ENCODE measurements at places on chromosomes 11 and 22.
A peak's percentile ranks its signal among the peaks of the same experiment; 100 is the strongest.

DNA sequence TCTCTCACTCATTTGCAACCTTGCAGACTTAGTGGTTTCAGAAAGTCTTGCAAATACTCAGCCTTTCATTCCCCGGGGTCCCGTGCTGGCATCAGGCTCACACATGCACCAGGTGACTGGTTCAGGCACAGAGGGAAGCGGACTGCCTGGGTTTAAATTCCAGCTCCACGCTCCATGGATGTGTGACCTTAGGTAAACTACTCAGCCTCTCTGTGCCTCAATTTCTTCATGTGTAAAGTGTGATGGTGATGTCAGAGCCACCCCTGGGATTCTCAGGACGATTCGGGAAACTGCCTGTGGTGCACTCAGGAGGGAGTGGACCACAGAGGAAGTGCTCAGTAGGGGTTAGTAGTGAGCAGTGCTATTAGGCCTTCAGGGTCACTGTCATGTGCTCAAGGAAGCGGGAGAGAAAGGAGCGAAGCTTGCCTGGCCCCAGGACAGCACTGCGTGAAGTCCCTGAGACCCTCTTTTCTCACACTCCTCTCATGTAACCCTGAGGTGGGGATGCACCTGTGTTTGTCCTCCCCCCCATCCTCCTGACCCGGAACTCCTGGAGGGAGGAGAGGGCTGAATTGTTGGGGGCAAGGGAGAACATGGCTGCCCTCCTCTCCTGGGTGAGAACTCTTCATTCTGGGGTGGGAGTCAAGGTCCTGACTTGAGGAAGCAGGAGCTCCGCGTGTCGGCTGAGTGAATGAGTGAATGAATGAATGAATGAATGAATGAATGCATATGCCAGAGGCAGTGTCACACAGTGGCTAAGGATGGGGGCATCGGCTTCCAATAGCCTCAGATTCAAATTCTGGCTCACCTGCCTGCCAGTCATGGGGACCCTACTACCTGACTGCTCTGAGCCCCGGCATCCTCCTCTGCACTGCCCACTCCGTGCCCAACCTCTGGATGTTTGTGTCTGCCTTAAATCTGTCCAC lies 14.4 kb upstream of the UPK3A start:
- DNase-seq, result no peak

- no peak for DNase-seq
These were observed 796 bp downstream of the MYOD1 start for GRCh38 chr11:17719938-17720795.

DNA sequence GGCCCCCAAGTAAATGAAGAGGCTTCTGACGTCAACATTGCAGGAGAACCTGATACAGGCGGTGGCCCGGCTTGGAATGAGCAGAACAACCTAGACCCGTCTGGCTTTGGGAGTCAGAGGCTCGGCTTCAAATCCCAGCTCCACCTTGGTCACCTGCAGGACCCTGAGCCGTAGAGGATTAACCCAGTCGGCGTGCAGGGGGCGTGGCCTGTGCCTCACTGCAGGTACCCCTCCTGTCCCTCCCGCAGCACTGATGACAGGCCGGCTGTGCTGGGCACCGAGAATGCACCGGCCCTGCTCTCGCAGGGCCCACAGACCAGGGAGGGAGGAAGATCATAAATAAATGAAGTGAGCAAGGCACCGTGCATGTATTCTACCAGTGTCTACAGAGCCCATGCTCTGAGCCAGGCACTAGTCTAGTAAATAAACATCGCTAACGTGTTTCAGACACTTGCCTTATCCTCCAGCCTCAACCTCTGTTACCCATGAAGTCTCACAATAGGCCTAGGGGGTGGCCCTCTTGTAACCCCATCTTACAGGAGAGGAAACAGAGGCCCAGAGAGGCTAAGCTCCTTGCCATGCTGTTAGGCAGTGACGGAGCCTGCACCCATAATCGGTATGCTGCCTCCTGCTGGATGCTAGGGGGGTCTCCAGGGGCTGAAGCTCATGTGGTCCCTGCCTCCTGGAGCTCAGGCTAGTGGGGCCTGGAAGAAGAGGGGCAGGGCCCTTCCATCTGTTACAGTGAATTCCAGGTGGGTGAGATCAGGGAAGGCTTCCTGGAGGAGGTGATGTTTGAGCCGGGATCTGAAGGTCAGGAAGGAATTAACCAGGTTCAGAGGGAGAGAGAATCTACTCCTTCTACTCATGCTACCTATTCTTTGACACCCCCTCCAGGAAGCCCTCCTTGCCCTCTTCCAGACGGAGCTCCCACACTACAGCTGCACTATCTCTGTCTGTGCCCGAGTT lies 53.4 kb downstream of the RTL6 start:
- DNase-seq, result no peak

DNA sequence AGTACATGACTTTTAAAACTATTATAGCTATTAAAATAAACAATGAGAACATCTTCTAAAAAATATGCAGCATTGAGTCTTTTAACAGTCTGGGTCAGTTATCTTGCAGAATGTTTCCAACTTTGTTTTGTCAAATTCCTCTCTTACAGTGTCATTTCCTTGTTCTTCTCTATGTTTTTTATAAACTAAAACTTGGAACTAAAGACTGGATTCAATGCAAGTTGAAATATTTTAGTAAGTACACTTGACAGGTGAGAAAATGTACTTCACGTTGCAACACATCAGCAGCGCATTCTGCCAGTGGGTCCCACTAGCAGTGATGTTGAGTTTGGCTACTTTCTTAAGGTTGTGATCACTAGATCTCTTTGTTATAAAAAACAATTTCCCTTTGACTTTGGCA lies 1407.6 kb upstream of the RAG2 start:
- no peak for DNase-seq

DNA sequence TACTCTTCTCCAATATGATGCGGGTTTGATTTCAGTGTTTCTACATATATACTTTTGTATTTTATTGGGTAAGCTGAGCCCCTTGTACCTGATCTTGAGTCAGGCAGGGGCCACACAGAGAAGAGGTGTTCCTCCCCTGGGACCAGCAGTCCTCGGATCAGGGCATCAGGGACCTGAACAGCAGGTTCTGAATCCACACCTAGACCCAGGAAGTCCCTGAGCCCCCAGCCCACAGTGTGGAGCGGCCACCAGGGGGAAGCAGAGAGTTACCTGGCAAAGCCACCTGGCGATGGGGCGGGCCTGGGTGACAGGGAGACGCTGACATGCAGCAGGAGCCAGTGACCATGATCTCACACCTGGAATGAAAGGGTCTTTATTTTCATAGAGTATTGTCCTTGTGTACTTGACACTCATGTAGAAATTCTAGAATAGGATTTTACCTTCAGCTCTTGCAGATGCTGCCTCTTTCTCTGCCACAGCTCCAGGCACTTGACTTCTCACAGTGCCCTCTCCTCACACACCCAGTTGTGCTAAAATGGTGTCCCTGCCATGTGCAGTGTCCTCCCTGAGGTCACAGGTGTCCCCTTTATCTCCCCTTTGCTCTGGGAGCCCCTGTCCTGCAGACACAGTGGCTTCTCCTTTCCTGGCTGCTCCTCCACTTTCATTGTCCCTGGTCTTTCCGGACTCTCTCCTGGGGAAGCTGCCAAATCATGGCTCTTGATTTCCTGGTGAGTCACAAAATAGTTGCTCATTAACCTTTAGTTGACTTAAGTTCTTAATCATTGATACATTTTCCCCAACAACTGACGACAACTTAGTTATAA lies 48.5 kb downstream of the GGTLC2 start:
- peak; percentile 56 for DNase-seq

DNA sequence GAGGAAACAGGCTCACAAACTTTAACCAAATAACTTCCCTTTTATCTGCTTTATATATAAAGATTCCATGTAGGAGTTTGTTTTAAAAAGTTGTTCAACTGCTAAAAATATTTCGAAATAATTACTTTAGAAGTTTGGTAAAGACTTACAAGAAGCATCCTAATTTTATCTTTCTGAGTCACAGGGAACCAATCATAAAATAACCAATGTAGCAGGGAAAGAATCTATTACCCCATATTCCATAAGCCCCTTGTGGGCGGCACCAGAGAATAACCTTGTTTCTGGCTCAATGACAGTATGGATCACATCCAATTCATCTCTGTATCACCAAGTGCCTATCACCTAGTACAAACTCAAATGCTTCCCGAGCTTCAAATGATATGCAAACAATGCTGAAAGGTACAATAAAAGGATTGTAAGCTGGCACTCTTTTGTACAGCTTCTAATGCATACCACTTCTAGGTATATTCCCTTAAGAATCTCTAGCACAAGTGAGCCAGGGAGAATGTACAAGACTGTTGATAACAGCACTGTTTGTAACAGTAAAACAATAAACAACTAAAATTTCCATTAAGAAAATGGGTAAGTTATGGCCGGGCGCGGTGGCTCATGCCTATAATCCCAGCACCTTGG lies 158.4 kb downstream of the ATG16L2 start:
- no peak for DNase-seq

DNA sequence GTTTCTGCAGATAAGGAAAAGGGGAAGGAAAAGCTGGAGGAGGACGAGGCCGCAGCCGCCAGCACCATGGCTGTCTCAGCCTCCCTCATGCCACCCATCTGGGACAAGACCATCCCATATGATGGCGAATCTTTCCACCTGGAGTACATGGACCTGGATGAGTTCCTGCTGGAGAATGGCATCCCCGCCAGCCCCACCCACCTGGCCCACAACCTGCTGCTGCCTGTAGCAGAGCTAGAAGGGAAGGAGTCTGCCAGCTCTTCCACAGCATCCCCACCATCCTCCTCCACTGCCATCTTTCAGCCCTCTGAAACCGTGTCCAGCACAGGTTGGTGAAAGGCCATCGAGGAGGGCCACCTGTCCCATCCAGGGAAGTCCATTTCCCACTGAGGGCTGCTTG lies 5.6 kb downstream of the TEF start:
- DNase-seq, result no peak

- DNase-seq, result no peak
These were observed 1476.5 kb downstream of the TBC1D22A start for GRCh38 chr22:48238966-48239365.

DNA sequence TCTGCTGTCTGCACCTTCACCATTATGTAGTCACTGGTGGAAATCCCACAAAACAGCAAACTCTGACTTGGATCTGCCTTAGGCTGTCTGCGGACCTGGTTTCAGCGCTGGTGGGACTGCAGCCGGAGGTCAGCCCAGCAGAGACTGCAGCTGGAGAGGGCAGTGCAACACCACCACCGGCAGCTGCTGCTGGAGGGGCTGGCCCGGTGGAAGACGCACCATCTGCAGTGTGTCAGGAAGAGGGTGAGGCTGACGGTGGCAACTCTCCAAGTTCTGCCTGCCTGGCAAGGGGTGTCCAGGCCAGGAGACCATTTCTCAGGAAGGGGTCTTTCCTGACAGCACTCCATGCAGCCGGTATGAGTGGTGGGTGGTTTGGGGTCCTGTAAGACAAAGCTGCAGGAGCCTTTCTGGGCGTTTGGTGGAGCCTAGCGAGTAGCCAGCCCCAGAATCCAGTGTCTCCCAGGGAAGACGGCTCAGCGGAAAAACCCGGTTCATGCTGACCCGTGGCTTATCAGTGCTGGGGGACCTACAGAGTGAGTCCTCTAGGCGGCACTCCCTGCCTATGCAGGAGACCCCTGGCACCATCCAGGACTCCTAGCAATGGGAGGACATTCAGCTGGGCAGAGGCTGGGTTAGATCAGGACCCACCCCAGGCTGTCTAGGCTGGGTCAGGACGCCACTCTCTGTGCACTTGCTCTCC lies 50.8 kb downstream of the PISD start:
- no peak for DNase-seq

DNA sequence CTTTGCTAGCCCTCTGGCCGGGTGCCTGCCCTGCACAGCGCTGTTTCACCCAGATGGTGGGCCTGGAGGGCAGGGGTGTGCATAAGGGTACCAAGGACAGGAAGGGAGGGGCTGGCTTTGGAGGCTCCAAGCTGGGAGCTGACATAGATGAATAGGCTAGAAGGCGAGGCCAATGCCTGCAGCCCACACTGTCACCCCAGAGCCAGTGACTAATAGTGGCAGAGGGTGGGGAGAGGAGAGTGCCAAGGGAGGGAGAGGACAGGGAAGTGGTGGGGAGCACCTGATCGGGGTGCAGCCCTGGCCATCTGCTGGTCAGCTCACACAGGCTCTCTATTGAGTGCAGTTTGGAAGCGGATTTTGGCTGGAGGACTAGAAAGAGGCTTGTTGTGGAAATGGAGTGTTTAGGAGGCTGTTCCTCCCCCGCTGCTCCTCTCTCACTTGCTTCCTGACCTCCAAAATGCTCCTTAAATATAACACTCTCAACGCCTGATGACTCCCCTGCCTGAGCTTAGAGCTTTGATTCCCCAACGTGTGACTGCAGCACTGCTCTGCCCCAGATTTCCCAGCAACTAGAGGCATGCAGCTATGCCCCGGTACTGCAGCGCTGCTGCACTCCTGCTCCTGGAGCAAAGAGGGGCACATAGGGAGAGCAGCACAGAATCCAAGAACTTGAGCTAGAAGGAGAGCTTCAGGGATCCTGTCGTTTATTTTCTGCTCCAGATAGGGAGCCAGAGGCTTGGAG lies 89.2 kb downstream of the GRAMD1B start:
- no peak for DNase-seq

GRCh38 chr11:117941976-117942654 lies 12.9 kb upstream of the TMPRSS13 start:
- DNase-seq, result no peak

DNA sequence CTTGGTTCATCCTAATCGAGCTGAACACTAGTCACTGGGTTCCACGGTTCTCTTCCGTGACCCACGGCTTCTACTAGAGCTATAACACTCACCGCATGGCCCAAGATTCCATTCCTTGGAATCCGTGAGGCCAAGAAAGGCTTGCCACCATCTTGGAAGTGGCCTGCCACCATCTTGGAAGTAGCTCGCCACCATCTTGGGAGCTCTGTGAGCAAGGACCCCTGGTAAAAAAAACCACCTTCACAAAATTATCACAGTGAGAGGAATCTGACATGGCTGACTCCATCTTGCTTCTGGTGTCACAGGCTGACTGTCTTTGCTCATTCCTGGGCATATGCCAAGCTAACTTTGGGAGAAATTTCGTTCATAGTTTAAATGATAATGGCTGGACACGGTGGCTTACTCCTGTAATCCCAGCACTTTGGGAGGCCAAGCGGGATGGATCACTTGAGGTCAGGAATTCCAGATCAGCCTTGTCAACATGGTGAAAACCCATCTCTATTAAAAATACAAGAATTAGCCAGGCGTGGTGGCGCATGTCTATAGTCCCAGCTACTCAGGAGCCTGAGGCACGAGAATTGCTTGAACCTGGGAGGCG lies 18.9 kb upstream of the KCTD14 start:
- DNase-seq, result no peak

Data from CD4-positive, alpha-beta T cell (primary cell).